ENCODE measurements at places on chromosomes 4 and X.

GRCh38 chrX:151806967-151807540 is 72.5 kb downstream of the CNGA2 start:
- no peak for DNase-seq

DNA sequence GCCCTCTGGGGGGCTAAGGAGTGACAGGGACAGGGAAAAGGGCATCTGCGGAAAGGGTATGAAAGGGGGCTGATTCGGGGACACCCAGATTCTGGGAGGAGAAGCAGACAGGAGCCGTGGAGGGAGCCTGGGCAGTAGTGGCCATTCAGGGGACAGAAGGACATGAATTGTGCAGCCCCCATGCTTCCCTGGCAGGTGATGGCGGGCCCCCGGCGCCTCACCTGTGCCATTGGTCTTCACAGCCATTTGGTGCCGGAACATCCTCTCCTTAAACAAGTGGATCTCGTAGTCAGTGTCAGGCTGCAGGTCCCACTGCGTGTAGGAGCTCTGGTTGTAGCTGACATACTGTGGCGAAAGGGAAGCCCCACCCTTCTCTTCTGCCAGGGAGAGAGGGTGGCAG is 21.9 kb downstream of the L1CAM start:
- no peak for DNase-seq

DNA sequence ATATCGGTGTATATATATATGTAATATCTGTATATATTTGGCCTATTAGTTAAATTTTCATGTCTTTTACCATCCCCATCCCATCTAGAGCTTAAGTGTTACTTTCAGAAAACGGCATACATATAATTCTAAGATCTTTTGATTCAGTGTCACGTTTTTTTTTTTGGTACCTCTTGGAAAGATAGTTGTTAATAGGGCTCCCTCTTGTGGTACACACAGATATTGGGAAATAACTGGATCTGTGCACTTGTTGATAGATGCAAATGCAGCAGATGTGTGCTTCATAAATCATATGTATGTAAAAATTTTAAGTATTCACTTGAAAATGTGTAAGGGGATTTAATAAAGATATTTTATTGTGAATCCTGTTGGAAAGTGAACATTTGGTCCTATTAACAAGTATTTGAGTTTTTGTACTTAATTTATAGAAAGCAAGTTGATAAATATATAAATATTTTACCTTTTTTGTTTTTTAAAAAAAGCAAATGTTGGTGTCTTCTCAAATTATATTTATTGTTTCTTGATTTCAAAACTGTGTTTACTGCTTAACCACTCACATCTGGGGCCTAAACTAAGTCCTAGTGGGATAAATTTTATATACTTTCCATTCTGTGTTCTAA is 74.7 kb downstream of the PAQR3 start:
- DNase-seq = peak; percentile 10

- DNase-seq = peak; percentile 14
Measured at GRCh38 chr4:14100349-14100748, 472.8 kb upstream of the BOD1L1 start.

DNA sequence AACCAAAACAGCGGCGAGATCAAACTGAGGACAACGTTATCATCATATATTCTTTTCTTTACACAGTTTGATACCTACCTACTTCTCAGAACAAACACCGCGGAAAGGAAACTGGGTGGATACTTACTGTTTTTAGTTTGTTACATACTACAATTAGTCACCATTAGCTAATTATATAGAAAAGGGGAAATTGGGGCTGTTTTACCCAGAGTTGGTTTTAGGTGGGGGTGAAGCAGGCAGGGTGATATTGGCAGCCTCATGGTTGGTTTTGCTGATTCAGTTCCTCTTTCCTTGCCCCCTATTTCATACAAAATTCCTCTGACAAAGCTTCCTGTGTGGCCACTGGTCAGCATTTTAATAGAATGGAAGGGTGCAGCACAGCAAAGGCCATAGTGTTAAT is 77.8 kb downstream of the SORBS2 start:
- DNase-seq = no peak

GRCh38 chr4:100631281-100631968 is 113.6 kb upstream of the EMCN start:
- DNase-seq = no peak

GRCh38 chrX:114924856-114925255 is 92.6 kb downstream of the IL13RA2 start:
- no peak for DNase-seq

- DNase-seq = peak; percentile 43
Measured at GRCh38 chrX:39652336-39652735, 445.4 kb downstream of the BCOR start.

DNA sequence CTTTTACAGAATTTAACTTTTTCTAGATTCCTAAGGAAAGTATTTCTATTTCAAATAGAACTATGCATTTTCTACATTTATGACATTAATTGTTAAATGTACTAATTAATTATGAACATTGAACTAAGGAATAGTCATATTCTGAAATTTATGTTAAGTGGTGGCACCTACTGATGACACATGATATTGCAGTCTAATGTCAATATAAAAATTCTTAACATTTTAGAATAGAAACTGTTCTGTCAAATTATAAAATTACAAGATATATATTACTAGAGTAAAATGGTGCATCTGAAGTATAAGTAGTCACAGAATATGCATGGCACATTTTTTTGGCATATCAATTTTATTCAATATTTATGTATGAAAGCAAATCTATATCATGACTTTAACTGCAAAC is 40.2 kb upstream of the NDNF start:
- DNase-seq = no peak

DNA sequence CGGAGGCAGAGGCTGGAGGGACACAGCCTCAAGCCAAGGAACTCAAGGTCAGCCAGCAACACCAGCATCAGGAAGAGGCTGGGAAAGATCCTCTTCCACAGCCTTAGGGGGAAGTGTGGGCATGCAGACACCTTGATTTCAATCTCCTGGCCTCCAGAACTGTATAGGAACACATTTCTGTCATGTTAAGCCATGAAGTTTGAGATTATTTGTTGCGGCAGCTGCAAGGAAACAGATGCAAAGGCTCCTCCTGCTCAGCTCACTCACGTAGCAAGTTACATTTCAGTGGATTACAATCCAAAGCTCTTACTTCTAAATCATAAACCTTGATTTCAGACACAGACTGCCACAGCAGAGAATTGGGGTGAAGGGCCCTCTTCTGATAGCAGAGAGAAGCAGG is 68.6 kb upstream of the C4orf50 start:
- DNase-seq = no peak

DNA sequence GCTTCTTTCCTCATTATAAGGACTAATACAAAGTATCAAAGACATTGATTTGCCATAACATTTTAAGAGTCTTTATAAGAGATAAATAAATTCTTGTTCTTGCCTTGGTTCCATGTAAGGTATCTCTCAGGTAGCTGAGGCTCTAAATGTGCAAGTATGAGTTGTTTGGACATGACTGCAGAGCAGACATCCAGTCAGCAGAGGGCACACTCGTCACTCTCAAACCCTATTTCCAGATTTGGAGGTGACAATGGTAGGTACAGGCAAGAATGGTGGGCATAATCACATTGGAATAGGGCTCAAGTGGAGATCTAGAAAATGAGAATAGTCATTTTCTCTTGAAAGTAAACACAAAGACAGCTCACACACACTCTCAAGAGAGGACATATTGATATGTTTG is 133.3 kb upstream of the ZIC3 start:
- DNase-seq = peak; percentile 55

- DNase-seq = no peak
Measured at GRCh38 chrX:139287155-139287924, 243.2 kb upstream of the F9 start.

GRCh38 chr4:52269761-52270160 is 218.7 kb downstream of the SPATA18 start:
- no peak for DNase-seq

All from NCI-H524 (cell line).